ENCODE measurements at places on chromosomes 6 and 20. TPM values are rescaled to one million over a fixed set of nuclear protein-coding genes. Genes with fewer than 3 reads are reported as not detected.
A peak's percentile ranks its signal among the peaks of the same experiment; 100 is the strongest.

DNA sequence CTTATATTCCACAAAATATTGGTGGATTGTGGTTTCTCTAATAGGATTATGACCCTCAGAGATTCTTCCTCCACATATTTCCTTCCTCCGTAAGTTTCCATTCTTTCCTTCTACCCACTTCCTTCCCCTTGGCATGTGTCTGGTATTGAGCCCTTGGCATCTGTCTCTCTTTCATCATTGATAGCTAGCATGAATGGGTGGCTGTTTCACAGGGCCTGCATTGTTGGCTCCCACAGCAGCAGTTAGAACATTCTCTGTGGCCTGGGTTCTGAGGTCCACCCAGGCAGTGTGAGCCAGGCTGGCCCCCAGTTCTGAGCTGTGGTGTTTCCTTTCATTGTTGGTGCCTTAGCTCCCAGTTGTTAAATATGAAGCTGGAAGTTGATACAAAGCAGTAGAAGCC is 125.3 kb downstream of the ANKS1A start:
- DNase-seq: no peak

DNA sequence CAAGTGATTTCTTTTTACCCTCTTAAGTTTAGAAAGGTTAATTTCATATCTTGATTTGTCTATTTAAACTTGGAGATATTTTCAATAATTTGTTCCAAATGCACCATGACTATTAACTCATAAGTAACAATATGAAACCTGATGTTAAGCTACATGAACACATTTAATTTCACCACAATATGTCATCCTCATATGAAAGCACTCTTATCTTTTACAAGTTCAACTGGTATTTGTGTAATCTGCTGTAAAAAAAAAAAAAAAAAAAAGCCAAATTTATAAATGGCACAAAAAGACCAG is 110.4 kb downstream of the HFE start:
- DNase-seq: no peak

- DNase-seq: no peak
Observed at GRCh38 chr20:59647271-59647670, 42.9 kb downstream of the PHACTR3 start.

DNA sequence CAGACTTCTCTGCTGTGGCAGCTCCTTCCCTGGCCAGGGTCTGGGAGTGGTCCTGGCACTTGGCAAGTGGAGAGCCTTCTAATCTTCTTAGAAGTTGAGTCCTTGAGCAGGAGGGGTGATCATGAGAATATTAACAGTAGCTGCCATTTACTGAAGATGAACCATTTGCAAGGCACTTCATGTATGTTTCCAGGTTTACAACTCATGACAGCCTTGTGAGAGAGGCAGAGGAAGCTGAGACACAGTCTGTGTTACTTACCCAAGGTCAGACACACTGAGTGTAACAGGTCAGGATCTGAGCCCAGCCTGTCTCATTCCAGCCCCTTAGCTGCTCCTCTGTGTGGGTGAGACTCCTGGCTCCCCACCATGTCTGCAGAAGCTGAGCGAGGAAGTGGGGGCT is 45.5 kb upstream of the SRF start:
- DNase-seq: no peak

- DNase-seq: no peak
Observed at GRCh38 chr6:28693033-28693750, 167.5 kb downstream of the GPX5 start.

GRCh38 chr20:58705208-58705926 is 12.8 kb downstream of the NPEPL1 start:
- DNase-seq: no peak

GRCh38 chr6:137870744-137871247 is 3.7 kb downstream of the TNFAIP3 start:
- DNase-seq: no peak

DNA sequence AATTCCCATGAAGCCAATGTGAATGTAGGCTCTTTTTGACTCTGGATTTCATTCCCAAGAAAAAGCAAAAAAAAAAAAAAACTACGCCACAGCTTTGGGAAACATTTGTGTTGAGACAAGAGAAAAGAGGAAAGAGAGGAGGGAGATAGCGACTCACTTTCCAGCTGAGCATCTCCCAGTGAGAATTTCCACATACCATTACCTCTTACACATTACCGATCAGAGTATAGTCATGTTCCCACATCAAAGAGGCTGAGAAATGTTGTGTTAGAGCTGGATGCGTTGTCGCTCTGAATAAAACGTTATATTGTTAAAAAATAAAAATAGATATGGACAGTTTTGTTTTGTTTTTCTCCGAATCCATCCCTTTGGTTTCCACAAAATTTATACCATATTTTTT is 1019.3 kb upstream of the ADGRB3 start:
- no peak for DNase-seq

GRCh38 chr20:24791953-24792352 is 157.1 kb upstream of the CST7 start:
- DNase-seq: no peak

DNA sequence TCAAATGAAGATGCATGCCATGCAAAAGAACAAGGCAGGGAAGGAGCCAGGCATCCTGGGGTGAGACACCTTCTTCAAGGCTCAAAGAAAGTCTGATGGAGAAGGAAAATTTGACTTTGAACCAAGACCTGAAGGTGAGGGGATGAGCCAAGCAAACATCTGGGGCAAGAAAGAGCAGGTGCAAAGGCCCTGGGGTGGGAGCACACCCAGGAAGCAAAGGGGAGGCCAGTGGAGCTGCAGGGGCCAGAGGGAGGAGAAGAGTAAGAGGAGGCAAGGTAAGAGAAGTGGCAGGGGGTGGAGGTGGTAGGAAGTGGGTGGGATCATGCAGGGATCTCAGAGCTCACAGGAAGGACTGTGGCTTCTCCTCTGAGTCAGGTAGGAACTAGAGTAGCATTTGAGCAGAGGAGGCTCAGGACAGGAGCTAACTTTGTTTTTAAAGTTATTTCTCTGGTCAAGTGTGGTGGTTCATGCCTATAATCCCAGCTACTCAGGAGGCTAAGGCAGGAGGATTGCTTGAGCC is 49.6 kb downstream of the SLC13A3 start:
- no peak for DNase-seq

GRCh38 chr6:8181160-8181881 is 79.0 kb upstream of the EEF1E1 start:
- no peak for DNase-seq

- DNase-seq: no peak
Observed at GRCh38 chr6:101486726-101487125, 93.2 kb downstream of the GRIK2 start.

DNA sequence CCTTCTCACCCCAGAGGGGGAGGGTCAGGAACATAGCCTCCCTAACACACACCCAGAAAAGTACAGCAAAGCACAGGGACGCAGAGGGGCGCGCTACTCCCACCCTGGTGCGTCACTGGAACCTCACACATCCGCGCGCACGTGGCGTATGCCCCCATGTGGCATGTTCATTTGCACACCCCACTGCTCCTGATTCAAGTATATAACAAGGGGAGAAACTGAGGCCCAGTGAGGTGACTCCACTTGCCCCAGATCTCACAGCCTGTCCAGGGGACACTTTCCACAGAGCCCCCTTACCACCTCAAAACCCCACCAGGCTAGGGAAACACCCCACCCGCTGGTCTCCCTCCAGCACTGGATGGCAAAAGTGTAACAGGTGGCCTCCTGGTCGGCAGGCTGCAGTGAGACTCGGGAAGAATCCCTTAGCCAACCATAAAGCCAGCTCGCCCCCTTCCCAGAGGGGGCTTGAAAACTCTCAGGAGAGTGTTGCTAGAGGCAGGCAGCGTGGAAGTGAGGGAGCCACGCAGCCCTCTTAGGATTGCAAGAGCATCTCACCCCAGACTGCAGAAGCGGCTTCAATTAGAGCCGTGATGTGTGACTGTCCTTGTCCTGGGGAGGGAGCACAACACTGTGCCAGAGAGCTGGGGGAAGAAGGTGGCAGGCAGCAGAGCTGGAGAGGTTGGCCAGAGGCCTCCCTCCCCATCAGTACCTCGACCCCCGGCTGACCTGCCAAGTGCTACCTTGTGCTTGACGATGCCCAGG is at the start of gene GRM4:
Gene GRM4, minus strand, starts transcription at position 67 of the 762 bp plus-strand sequence. CDS start 12,591 bp downstream, outside the sequence.
- DNase-seq: no peak

GRCh38 chr20:53977391-53977790 is 93.0 kb downstream of the BCAS1 start:
- DNase-seq: no peak

DNA sequence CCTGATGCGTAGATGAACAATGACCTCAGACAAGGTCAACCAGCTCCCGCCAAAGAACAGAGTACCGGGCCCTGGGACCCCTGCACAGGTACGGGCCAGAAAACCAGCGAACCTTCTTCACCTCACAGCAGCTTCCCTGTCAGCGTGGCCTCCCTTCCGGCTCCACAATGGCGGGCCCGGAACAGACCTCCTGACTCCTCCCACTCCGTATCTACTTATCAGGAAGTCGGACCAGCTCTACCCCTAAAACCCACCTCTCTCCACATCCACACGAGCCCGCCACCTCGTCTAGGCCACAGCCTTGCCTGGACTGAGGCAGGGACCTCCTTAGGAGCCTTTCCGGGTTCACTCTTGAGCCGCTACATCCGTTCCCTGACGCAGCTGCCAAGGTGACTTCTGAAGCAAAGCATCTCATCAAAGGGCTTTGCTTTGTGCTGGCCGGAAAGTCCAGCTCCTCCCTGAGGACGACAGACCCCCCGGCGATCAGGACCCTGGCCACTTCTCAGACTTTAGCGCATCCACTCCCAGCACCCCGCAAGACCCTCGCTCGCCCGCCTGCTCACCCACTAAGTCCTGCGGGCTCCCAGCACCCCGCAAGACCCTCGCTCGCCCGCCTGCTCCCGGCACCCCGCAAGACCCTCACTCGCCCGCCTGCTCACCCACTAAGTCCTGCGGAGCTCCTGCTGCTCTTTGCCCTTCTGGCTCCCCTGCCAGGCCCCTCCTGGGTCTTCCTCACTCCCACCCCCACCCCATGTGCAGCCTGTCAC is 308.3 kb upstream of the FOXQ1 start:
- DNase-seq: no peak

GRCh38 chr6:38593998-38594665 is 45.6 kb downstream of the BTBD9 start:
- DNase-seq: no peak

- DNase-seq: no peak
Observed at GRCh38 chr6:37868447-37868825, 48.9 kb downstream of the ZFAND3 start.

- DNase-seq: no peak
Observed at GRCh38 chr20:32396646-32397160, 38.6 kb downstream of the ASXL1 start.

GRCh38 chr20:63612276-63612931 is 14.5 kb downstream of the GMEB2 start:
- DNase-seq: no peak

GRCh38 chr6:10875026-10875425 is 6.8 kb downstream of the GCM2 start:
- no peak for DNase-seq

DNA sequence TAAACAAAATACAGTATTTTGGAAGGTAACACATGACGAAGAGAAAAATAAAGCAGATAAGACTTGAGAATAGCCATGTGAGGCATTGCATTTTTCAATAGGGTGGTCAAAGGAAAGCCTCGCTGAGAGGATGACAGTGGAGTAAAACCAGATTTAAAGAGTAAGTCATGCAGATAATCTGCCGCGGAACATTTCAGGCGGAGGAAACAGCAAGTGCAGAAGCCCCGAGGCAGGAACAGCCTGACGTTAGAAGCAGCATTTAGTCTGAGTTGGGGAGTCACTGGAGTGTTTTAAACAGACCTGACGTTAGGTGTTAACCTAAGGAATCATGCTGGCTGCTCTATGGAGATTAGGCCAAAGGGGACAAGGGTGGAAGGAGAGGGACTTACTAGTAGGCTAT is 65.0 kb upstream of the VSTM2L start:
- DNase-seq: no peak

GRCh38 chr6:150140236-150140969 is 2.4 kb upstream of the PPP1R14C start:
- DNase-seq: no peak

- no peak for DNase-seq
Observed at GRCh38 chr6:149045404-149045803, 272.1 kb upstream of the TAB2 start.

- no peak for DNase-seq
Observed at GRCh38 chr6:167092672-167093339, 30.1 kb upstream of the CCR6 start.

DNA sequence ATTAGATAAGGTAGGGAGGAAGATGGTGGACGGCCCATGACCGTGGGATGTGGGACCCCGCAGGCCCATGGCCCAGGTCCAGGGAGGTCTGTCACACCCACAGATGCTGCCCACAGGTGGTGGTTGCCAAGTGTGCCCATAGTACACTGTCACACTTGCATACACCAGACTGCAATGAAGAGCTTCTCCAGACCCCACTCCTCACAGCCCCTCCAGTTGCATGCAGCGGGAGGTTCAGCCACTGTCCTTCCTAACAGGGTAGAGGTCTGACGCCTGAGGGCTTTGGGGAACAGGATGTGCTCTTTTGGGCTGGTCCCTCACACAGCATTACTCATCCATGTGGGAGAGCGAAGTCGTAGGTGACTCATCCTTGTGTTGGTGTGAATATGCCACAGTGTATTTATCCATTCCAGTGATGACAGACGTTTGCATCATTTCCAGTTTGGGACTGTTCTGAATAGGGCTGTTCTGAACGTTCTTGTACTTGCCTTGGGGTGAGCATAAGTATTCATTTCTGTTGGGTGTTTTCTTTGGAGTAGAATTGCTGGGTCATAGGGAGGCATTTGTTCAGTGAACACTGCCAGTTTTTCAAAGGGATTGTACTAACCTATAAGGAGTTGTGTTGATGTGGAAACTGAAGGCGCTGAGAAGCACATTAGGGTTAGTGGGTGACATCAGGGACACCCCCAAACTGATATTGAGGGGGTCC is 10.1 kb upstream of the PYGB start:
- peak; percentile 27 for DNase-seq

- DNase-seq: no peak
Observed at GRCh38 chr20:49427751-49428518, 54.5 kb downstream of the KCNB1 start.

- DNase-seq: no peak
Observed at GRCh38 chr6:83511901-83512681, at the start of gene PRSS35. Gene PRSS35, plus strand, starts transcription at chr6:83512534. Its CDS starts 10,908 bp downstream, at chr6:83523442.

- no peak for DNase-seq
Observed at GRCh38 chr20:21125072-21125848, 622 bp upstream of the KIZ start.

- no peak for DNase-seq
Observed at GRCh38 chr6:144017166-144018094, 9.4 kb upstream of the PLAGL1 start.

DNA sequence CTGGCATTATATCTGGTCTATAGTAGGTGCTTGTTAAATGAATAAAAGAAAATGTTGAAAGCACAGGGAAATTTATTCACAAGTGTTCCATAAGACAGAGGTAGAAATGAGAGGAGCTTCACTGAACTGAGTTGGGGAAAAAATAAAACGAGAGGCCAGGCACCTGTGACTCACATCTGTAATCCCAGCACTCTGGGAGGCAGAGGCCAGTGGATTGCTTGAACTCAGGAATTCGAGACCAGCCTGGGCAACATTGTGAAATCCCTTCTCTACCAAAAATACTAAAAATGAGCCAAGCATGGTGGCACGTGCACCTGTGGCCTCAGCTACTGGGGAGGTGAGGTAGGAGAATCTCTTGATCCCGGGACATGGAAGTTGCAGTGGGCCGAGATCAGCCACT is 28.1 kb upstream of the IBTK start:
- no peak for DNase-seq

GRCh38 chr6:53721766-53722165 is 56.2 kb upstream of the KLHL31 start:
- no peak for DNase-seq

HLA-G gene
- total RNA-seq: not detected

PROKR2 gene
- total RNA-seq: not detected

SLA2 gene
- 77.0 TPM for total RNA-seq

POU3F2 gene
- not detected for total RNA-seq

RRBP1 gene
- 32.3 TPM for total RNA-seq

NKAPL gene
- 0.16 TPM for total RNA-seq

TMEM217 gene
- 4.2 TPM for total RNA-seq

PRRT1 gene
- total RNA-seq: 0.38 TPM

KIFC1 gene
- total RNA-seq: 8.3 TPM
